Kidney epithelial cell (primary cell): ENCODE measurements at places on chromosomes 6 and 20. TPM values are rescaled to one million over a fixed set of nuclear protein-coding genes. Genes with fewer than 3 reads are reported as not detected.
A peak's percentile ranks its signal among the peaks of the same experiment; 100 is the strongest.

The OLIG3 gene
- total RNA-seq: not detected in 2 replicates

The JPH2 gene
- 2.4 and 3.0 TPM in 2 replicates for total RNA-seq

DNA sequence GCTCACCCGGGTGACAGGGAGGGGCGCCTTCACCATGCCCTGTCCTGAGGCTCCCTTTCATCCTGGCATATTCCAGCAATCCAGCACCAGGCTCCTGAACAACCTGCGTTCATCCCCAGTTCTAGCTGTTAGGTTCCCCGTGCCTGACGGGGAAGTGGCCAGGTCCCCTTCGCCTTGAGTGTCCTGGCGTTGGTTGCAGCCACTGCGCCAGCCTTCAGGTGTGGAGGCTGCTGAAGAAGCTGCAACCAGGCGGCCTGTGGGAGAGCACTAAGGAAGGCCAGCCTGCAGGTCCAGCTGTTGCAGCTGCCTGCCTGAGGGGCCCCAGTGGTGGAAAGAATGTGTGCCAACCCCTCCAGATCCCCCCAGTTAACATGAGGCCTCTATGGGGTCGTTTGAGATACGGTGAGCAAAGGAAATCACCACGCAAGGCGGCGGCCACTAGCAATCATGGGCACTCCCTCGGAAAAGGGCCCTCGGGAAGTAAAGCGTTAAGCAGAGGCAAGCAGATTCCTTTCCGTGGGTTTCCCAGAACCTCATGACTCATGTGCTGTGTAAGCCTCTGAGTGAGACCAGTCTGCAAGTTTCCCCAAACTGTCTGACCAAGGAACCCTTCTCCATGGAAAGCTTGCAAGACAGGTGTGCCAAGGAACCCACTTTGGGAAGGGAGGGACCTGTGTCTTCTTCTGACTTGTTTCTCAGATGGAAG is 320.8 kb downstream of the TAF4 start:
- DNase-seq: peak; percentile 44

- no peak for DNase-seq
Observed at GRCh38 chr6:42727627-42728026, 5.2 kb upstream of the PRPH2 start.

- no peak for DNase-seq
Observed at GRCh38 chr6:15025446-15025845, 220.4 kb upstream of the JARID2 start.

- DNase-seq: no peak
Observed at GRCh38 chr20:57605045-57605444, 15.2 kb downstream of the ZBP1 start.

GRCh38 chr20:36775826-36776225 is 2.3 kb upstream of the DSN1 start:
- DNase-seq: no peak

- DNase-seq: no peak
Observed at GRCh38 chr6:136425793-136426192, 124.4 kb downstream of the MAP7 start.

- DNase-seq: peak; percentile 83
Observed at GRCh38 chr6:71489736-71490135, 201.1 kb downstream of the OGFRL1 start.

DNA sequence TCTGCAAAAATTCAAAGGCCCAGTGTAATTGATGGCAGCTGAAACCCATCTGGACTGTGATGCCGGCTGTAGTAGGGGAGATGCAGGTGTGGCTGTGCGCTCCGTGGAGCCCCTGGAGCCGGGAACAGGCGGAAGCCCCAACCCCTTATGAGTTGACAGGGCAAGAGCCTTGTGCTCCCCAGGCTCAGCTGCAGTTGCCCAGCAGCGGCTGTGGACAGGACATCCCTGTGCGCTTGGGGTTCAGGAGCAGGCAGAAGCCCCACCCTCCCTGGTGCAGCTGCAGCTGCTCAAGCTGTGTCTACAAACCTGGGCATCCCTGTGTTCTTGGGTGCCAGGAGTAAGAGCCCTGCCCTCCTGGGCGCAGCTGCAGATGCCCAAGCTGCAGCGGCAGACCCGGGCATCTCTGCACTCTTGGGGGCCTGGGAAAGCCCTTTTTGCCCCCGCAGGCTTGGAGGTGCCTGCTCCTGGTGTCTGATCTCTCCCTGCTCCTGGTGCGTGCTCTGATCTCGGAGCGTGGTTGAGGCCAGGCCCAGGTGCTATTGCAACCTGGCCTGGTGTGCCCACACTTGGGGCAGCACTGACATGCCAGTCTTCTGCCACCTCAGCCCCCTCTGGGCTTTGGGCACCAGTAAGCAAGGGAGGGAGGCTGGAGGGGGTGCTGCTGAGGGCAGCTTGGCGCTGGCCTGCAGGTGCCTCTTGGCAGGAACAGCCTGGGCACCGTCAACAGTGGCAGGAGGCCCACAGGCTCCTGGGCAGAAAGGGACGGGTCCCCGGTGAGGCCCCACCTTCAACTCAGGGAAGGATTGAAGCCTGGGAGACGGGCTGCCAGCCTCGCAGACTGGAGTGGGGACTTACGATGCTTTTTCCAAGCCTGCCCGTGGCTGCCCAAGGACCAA is 30.3 kb downstream of the OR2J2 start:
- no peak for DNase-seq

DNA sequence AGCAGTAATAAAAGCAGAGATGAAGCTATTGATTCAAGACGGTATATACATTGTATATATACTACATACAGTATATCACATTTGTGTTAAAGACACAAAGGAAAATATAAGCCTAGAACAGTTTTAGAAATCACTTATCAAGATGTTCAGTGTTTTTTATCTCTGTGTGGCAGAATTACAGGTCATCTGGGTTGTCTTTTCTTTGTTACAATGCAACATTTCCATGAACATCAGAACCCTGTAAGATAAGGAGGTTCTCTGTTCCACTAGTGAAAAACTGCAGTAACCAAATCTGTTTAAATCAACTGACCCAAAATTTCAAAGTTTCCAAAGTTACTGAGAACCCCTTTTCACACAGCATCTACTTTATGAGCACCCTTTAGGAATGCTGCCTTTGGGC is 42.2 kb downstream of the B4GALT5 start:
- no peak for DNase-seq

The PLA2G7 gene
- total RNA-seq: 1.1 and 1.7 TPM in 2 replicates

GRCh38 chr6:146767632-146768031 is 168.9 kb downstream of the ADGB start:
- DNase-seq: no peak

The PPP1R14C gene
- 37.0 and 45.5 TPM in 2 replicates for total RNA-seq

GRCh38 chr6:208938-209337 is 83.3 kb upstream of the DUSP22 start:
- no peak for DNase-seq

DNA sequence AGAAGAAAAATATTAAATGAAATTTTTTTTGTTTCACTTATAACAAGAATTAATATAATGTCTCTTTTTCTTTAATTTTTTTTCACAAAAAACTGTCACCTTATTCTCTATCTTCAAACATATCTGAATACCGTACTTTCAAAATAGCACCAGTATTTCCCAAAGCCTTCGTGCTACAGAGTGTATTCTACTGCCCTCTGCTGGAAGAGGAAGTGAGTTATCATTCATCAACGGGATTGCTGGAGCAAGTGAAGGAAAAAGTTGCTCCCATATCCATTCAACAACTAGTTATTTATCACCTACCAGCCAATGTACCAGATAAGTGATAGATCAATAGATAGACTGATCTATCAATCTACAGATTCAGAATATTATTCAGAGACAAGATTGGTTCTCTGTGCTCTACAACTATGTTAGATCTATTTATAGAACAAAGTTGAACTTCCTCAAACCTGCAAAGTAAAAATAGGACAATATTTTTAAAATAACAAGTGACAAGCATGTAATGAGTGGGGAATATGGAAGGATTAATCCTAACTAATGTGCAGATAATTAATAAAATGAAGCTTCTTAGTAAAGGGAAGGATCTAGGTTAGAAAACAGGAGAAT is 26.7 kb upstream of the TFAP2B start:
- peak; percentile 7 for DNase-seq

- no peak for DNase-seq
Observed at GRCh38 chr6:13558718-13559117, 15.7 kb upstream of the SIRT5 start.
